ENCODE measurements at places on chromosomes 6 and 20.
A peak's percentile ranks its signal among the peaks of the same experiment; 100 is the strongest.

DNA sequence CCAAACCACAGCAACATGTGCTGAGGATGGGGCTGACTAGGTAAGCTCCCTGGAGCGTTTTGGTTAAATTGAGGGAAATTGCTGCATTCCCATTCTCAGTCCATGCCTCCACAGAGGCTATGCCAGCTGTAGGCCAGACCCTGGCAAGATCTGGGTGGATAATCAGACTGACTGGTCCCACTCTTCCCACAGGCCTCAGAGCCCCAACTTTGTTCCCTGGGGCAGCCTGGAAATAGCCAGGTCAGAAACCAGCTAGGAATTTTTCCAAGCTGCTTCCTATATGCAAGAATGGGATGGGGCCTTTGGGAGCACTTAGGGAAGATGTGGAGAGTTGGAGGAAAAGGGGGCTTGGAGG is 1.5 kb upstream of the VEGFA start:
- DNase-seq, result no peak

DNA sequence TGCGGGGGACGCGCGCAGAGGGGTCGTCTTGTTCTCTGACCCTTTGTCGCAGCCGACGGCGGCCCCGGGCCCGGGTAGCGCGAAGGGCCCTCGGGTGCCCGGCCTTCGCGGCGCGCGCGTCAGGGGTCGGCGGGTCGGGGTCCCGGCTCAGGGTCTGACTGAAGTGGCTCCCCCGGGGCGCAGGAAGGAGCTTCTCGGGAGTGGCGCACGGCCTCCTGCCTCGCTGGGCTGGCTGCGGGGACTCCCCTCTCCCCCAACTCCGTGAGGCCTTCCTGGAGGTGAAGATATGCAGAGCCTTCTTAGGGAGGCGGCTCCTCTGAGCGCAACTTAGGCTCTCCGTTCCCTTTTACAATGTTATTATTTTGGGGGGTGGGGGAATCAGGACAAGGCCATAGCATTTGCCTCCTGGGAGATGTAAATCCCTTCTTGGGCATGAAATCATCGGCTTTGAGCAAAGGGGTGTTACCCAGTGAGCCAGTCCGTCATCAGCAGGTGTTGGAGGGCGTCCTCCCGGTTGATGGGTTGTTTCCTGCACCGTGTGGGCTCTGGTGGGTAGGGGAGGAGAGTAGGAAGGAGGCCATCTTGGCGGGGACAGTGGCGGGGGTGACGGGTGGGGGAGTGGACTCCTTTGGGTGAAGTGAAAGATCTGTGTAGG is 523 bp downstream of the CDS2 start:
- DNase-seq, result peak; percentile 69

- DNase-seq, result no peak
Measured at GRCh38 chr20:1392443-1392692, 486 bp downstream of the FKBP1A start.

DNA sequence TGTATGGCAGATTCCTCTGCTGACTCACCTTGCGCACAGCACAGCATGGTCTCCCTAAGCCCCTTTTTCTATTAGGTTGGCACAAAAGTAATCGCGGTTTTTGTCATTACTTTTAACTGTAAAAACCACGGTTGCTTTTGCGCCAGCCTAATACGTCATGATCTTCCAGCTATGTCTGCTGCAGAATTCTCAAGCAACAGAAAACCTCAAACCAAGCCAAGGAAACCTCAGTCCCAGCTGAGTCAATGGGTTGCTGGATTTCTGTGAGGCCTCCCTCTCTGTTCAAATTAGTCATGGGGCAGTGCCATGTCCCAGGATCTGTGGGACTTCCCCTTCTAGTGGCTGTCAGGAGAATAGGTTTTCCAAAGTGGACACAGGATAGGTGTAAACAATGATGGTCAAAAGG is 15.7 kb upstream of the ENPP1 start:
- no peak for DNase-seq

DNA sequence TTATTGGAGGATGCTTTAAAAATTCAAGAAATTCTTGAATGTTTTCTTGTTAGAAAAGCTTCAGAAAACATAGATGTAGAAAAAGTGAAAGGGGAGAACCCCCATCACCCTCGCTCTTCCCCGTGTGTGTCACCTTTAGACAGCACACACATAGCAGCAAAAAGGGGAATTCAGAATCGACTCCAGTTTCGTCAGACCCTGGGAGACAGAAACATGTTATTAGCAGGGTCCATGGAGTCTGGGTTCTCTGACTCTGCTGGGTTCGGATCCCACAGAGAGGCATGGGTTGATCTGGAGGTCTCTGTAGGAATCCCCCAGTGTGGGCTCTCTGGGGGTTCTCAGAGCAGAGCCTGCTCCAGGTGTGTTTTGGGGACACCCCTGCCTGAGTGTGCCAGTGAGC is 43.7 kb downstream of the ARHGAP40 start:
- no peak for DNase-seq

DNA sequence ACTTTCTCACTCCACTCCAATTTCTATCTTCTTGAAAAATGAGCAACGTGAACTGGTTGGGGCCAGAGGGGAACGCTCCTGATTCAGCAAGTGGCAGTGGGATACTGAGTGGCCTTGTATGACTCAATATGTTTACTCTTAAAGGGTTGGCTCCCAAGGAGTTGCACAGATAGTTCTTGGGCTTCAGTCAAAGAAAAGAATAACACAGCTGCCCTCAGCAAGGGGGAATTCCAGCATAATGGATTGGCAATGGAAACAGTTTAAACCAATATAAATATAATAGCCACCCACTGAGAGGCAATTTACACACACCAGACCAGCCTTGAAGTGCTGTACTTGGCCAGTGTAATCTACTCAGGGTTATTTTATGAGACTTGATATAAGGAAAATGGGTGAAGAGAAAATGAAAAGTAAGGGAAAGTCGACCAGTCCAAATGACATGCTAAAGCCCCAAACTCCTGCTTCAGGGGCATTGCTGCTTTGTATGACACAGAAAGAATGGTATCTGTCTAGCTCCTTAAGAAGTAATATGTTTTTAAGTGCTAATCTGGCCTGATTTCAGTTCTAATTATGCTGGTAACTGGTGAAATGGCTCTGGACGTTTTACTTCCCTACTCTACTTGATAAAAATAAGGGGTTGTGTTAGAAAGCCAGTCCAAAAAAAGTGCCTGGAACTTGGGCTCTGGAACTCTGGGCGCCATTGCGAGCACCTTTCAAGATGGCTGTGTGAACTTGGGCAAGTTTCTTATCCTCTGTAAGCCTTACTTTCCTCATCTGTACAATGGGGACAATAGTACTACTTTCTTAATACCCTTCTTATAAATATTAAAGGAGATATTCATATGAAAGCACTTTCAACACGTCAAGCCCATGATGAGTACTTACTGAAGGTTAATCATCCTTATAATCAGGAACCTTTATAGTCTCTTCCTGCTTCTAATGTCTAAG is 712.9 kb upstream of the MAP3K7 start:
- no peak for DNase-seq

- no peak for DNase-seq
Measured at GRCh38 chr6:97705568-97705967, 422.6 kb upstream of the MMS22L start.

- DNase-seq, result peak; percentile 38
Measured at GRCh38 chr6:34386316-34387137, 5.9 kb downstream of the NUDT3 start.

GRCh38 chr6:111885373-111886027 is 12.2 kb upstream of the FYN start:
- DNase-seq, result no peak

DNA sequence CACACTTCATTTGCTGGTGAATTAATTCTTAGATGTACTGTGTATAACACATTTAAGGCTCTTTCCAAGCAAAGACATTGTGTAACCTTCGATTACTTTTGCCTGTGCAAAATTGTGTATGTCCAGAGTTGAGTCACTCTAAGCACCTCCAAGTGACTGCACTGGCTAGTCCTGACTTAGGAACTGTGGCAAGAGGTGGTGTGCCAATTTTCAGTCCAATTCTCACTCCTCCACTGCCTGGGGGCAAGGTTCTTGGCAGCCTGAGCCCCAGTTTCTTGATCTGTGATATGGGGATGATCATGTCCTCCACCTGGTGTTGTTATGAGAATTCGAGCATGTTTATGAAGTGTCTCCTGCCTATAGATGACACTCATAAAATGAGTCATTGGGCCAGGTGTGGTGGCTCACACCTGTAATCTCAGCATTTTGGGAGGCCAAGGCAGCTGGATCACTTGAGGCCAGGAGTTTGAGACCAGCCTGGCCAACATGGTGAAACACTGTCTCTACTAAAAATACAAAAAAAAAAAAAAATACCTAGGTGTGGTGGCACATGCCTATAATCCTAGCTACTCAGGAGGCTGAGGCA is 105.3 kb upstream of the CDYL start:
- no peak for DNase-seq

- DNase-seq, result no peak
Measured at GRCh38 chr20:51769976-51770615, 1.9 kb upstream of the ATP9A start.

- no peak for DNase-seq
Measured at GRCh38 chr20:17957505-17958363, 10.9 kb downstream of the SNX5 start.

GRCh38 chr20:64069614-64070243 is 6.7 kb downstream of the TCEA2 start:
- no peak for DNase-seq

- DNase-seq, result no peak
Measured at GRCh38 chr20:30288346-30288745, 969.1 kb upstream of the DEFB115 start.

GRCh38 chr20:61976263-61976643 is 89.4 kb downstream of the TAF4 start:
- DNase-seq, result no peak

DNA sequence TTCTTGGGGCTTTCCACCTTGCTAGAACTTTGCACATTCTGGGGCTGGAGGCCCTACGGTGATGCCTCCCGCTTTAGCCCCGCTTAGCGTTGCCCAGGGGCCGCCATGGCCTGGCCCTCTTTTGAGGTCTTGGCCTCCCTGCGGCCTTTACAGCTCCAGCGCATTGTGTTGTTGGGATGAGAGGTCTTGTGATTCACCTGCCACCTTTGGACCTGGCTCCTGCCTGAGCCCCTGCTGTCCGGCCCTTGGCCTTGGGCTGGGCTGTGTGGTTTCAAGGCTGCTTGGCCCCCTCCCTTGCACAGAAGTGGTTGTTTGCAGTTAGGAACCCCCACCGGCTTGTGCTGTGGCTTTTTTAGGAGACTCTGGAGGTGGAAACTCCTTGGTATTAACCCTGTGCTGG is 61.0 kb upstream of the CDH4 start:
- no peak for DNase-seq

DNA sequence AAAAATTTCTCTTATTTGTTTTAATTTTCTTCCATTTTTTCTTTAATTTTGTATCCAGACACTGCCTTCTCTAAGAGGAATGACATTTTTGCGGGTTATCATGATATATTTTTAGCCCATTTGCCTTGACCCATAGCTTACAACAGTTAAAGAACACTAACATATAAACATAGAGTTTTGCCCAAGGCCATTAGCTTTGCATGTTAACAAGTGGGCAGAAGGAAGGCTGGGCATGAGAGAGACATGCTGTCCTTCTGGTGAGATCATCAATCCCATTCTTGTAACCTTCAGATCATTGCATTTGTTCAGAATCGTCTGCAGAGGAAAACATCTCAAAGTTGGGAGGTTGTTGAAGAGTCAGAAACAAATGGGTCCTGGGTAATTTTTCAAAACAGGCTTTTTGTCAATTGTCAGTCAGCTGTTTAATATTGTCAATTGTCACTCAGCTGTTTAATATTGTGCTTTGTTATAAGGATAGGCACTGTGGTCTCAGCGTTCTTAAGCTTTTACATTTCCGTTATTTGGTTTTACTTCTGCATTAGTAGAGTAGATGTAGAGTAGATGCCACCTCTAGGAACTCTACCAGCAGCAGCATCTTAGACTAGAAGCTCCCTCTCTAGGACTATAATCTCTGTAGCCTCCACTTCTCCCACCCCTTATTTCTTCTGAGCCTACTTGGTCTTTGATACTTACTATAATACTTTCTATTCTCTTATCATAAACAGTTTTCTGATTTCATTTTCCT is 243.1 kb downstream of the ESR1 start:
- no peak for DNase-seq

DNA sequence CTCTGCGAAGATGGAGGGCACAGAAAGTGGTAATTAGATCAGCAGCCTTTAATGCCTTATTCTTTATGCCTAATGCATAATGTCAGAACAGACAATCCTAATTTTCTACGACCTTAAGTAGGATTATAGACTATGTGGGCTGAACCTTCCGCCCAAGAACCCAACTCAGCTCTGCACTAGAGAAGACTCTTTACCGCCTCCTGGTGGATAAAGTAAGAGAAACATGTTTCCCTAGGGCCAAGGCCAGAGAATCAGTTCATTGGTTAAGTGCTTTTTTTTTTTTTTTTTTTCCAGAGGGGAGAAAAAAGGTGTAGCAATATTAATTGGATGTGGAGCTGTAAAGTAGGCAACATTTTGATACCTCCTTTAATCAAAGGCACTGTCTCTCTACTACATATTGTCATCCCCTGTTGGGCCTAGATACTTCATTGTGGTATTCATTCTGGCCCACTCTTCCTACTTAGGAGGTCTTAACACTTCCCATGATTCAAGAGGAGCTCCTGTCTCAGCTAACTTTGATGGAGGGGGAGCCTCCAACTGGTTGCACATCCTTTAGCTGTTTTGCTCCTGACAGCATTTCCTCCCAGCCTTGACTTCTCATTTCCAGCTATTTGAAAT is 124.9 kb upstream of the NRN1 start:
- no peak for DNase-seq

DNA sequence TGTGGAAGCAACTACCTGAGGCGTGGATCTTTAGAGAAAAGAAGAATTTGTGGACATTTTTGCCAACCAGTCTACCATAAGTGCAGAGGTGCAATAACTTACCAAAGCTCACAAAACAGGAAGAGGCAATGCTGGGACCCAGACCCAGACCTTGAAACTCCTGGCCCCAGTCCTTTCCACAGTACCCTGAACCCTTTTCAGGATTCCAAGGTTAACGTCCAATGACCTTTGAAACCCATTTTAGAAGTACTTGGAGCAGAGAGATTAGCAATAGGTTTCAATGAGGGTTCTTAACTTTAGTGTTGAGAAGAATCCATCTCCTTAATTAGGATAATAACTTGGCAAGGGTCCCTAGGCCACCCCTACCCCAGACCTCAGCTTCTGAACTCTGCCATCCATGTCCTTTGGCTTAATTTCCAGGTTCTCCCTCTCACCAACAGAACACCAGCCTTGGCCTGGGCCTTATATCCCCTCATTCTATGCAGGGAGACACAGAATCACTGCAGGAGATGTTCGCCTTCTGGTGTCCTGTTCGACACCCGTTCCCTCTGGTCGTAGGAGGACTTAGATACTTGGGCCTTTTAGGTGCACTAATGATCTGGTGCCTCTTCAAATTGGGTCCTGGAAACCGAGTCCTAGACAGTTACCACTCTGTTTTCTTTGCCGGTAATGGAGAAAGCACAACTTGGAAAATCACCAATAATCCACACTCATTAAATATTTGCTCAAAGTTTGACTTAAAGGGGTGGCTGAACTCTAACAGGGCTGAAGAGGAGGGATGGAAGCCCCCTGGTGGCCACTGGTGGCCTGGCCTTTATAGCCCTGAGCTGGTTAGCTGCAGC is 40.6 kb downstream of the ISM1 start:
- peak; percentile 84 for DNase-seq

DNA sequence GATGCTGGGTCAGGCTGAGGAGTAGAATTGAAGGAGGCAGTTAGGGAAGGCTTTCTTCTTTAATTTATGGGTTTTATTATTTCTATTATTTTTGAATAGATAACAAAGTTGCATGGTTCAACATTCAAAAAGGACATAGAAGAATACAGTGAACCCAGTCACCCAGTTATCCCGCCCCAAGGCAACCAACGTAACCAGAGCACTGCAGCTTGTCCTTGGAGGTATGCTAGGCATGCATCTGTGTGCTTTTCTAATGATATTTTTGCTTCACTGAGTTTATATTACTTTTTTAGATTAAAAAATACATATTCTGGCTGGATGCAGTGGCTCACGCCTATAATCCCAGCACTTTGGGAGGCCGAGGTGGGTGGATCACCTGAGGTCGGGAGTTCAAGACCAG is 47.4 kb upstream of the DSN1 start:
- DNase-seq, result no peak

All from SW480 (cell line).